ENCODE measurements at places on chromosomes 2 and 18.

GRCh38 chr2:71812736-71813135, 334.9 kb downstream of the CYP26B1 start:
- ATAC-seq = no peak

- ATAC-seq = no peak
Observed at GRCh38 chr2:203820969-203821368, 46.6 kb upstream of the CTLA4 start.

DNA sequence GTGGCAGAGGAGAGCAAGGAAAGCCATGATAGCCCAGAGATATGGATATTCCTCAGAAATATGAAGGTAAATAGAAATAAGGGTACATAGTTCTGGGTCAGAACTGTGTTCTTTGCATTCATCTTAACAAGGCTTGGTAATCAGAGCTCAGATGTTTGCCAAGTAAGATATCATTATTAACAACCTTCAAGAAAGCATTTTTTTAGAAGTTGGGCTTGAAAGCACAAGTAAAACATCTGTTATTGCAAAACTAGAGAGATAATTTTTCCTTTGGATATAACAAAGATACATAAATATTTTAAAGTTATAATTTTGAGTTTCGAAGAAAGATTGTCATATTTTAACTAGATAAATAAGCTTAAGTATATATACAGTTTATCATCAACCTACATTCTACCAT, 171.4 kb downstream of the ZNF804A start:
- ATAC-seq = no peak

DNA sequence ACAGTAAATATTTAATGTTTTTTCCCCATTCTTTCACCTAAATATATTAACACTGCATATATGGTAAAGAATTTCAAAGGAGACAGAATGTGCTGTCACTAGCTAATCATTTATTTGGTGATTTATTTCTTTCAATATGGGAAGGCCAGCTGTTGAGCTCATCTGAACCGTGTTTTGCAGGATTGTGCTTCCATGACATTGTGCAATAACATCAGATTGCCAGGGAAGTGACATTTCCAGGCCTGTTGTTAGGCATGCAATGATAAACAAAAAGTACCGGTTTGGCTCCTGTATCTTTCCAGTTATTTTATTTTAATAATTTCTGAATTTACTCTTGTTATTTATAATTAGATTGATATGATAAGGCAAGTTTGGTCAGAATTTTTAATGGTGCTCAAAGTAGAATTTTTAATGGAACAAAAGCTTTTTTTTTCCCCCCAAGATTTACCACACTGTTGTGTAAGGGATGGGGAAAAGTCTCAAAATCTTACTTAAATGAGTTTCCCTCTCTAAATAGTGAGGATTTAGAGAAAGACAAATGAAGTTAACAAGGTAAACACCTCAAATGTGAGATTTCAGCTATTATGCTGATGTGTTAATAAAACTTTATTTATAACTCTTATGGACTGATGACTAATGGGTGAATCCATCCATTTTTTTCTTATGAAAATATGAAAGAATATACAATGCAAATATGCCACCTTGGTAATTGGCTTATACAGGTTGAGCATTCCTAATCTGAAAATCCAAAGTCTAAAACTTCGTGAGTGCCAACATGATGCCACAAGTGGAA, 52.7 kb downstream of the MALT1 start:
- ATAC-seq = no peak

GRCh38 chr18:24185805-24186204, 46.9 kb downstream of the CABYR start:
- no peak for ATAC-seq

DNA sequence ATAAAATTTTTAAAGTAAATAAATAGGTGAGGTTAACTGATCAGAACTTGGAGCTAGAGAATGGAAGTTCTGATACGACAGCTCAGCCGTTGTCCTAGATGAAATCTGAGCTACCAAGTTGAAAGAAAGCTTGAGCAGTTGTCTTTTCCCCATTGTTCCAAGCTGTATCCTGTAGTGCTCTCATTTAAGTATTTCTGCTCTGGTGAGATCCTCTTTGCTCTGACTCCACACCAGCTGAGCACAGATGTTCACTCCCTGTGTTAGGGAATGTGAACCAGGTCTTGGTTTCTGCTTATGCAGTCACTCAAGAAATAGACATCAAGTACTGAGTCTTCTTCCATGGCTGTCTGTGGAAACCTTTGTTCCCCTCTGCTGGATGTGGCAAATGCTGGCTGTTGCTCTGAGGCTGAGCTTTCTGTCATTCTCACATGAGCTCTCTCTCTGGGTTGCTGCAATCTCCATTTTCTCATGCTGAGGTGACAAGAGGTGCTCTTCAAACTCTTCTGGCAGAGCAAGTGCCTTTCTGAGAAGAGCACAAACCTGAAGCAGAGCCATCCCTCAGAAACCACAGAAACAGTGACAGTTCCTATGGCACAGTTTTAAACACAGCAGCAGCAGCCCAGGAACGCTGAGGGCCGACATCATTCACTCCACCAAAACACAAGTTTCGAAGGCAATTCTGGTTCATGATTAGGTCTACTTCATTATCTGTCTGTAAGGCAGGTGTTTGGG, 194.1 kb downstream of the SP3 start:
- no peak for ATAC-seq

- ATAC-seq = peak; percentile 88
Observed at GRCh38 chr2:111705711-111706336, 178.2 kb downstream of the ANAPC1 start.

DNA sequence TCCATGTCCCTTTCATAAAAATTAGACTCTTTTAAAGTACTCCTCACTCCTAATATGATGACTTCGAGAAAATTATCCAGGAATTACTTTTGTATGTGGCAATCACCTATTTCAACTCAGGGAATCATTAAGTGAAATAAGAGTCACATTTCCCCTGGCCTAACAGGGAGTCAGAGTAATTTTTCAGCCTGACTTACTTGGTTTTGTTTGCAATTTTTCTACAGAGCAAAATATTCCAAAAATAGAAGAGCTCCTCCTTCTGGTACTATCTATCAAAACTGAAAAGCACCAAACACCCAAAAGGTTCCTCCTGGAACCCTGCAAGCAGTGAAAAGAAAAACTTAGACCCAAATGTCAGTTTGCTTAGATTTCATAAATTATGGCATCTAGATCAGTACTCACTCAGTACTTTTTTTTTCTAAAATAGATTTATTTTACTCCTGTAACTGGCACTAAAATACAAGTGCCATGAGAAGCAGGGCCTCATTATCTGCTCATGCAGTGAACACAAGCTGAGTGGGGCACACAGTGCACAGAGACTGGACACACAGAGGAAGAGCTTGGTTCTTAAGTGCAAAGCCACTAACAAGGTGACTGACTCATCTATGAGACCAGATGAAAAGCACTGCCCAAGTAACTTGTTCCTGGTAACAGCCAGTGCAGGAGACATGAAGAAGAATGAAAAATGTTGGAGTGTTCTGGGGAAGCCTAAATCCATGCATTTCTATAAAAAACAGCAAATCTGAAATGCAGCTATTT, 28.7 kb downstream of the ACAA2 start:
- no peak for ATAC-seq
